ENCODE measurements at places on chromosomes 7 and 10. TPM values are rescaled to one million over a fixed set of nuclear protein-coding genes. Genes with fewer than 3 reads are reported as not detected.
A peak's percentile ranks its signal among the peaks of the same experiment; 100 is the strongest.

GRCh38 chr10:122471531-122472177, 10.3 kb downstream of the HTRA1 start:
- ATAC-seq: no peak

DNA sequence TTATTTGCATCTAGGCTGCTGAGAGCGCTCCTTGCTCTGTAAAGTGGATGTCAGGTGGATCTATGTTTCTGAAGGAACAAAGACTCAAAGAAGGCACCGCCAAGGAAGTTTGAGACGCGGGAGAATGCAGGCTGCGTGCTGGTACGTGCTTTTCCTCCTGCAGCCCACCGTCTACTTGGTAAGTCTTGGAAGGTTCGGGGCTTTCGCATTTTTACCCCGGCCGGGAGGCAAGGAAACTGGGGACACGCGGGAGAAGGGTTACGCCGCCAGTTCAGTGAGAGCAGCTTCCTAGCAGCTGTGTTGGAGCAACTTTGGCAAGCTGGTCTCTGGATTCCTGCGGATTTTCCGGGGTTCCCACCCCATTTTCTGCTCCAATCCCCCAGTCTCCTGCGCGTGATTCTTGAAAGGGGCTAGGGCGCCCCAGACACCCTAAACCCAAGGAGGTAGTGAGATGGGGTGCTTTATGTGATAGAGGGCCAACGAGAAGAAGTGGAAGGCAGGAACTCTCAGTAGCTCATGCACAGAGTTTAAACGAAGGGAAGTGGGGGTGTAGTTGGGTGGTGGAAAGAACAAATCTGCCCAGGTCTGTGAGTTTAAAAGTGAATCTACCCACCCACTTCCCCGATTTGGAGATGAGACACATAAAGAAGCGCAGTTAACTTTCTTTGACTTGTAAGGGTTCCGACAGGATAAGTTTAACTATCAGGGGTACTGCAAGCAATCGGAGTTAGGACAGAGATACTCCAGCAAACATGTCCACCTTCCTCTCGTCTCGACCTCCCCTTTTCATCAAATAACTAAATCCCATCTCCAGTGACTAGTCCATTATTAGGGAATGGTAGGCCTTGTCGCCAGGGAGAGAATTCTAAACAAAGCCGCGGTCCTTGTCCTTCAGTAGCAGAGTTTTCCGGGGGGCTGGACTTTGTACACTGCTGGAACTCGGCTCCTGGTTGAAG, 2.5 kb downstream of the NXPH1 start:
- ATAC-seq: no peak

The NAT16 gene
- total RNA-seq: 1.1 TPM

The DPP6 gene
- 1.2 TPM for total RNA-seq

DNA sequence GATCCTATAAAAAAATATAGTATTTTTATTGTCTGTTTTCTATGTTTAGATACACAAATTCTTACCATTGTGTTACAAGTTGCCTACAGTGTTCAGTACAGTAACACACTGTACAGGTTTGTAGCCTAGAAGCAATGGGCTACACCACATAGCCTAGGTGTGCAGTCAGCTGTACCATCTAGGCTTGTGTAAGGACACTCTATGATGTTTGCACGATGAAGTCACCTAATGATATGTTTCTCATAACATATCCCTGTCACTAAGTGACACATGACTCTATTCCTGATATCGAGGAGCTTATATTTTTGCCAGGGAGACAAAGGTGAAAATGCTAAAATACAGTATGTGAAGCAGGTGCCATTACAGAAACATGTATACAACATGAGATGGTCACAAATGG, 18.6 kb downstream of the ZNF25 start:
- ATAC-seq: no peak

DNA sequence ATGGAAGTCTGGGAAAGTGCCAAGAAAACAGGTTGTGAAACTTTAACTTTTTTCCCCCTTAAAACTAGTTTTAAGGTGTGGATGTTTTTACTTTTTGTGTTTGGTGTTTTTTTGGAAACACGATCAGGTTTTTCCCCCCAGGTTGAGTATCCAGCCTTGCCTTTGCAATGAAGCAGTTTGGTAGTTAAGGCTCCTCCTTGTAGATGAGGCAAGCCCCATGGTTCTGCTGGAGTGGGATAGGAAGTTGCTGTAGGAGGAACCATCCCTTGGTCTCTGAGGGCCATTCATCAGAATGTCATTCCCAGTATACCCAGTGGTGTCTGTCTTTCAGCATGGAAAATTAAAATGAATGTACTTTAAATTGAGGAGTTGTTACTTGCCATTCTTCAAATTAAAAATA, 2.7 kb downstream of the CUL1 start:
- no peak for ATAC-seq

DNA sequence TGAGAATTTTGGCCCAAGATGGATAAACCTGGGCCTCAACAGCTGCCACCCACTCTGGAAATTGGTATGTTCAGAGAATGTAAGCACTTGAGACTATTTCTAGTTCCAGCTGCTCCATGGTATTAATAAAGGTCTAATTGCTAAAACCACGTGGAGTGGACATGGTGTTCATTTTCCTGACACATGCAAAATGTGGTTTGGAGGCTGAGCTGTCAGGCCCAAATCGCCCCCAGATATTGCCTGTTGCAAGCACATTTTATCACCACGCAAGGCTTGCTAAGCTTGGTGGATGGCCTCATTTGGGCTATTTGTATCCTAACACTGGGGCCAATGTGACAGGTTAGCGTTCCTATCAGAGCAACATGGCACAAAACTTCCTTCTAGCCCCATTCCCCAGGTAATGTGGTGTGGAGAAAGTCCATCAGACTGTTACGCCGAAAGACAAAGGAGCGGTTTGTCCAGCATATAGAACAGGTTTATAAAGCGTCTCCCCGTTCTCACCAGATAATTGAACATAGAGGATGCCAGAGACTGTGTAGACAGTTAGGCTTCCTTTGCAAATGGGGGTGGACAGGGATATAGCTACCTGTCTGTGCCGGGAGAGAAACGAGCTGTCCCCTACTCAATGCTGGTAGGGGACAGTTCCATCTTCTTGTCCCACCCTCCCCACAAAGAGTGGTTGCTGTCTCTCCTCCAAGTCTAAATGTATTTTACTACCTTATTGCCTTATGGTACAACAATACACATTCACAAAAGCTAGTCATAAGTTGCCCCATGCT, 78.0 kb upstream of the ANKRD1 start:
- ATAC-seq: no peak

- ATAC-seq: no peak
Observed at GRCh38 chr7:70042533-70042932, 444.3 kb downstream of the AUTS2 start.

- ATAC-seq: no peak
Observed at GRCh38 chr10:52895059-52895458, 122.5 kb upstream of the MBL2 start.

GRCh38 chr7:135320268-135320667, 86.6 kb downstream of the STRA8 start:
- peak; percentile 59 for ATAC-seq

DNA sequence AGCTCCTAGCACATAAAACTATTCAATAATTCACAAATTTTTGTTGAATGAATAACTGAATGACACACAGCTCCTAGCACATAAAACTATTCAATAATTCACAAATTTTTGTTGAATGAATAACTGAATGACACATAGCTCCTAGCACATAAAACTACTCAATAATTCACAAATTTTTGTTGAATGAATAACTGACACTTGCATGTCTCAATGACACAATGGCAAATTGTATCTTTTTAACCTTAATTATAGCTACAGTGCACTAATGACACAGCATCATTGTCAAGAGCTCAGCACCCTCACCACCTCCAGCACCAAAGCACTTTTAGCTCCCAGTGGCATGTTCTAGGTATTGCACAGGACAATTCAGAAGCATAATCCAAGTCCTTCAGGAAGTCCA, 131.6 kb downstream of the PDE1C start:
- ATAC-seq: no peak

GRCh38 chr10:10872035-10872673, 145.5 kb upstream of the CELF2 start:
- peak; percentile 75 for ATAC-seq

The GPER1 gene
- total RNA-seq: 0.43 TPM

The RAB19 gene
- not detected for total RNA-seq

The CLCN1 gene
- not detected for total RNA-seq

The GRID2IP gene
- total RNA-seq: 0.38 TPM

DNA sequence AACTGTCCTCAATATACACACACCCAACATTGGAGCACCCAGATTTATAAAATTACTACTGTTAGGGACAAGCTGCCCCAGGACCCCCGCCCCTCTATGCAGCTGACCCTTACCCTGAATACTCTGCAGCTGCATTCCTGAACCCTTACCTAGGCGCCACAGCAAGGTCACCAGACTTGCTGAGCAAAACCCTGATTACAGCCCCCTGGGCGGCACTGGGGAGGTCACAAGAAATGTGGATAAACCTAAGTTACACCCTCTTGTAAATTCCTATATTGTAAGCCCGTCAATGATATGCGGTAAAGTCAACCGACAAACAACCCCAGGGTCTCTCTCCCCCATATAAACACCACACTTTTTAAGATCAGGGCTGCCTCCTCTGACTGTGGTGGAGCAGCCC, 25.1 kb downstream of the SNX13 start:
- ATAC-seq: no peak

DNA sequence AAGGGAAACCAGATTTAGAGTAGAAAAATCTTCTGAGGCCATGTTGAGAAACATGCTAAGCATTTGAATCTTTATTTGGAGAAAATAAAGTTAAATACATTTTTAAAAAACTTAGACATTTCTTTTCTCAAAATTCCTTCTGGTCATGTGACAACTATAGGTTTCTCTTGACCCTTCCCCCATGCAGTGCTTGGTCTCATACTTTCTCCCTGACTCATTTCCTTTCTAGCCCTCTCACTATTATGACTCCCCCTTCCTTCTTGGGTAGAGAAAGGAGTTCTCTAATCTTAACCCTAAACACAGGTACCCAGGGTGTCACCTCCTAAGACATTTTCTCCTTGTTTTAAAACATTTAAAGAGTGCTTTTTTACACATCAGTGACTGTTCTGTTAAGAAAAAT, 179.5 kb upstream of the TMEM106B start:
- no peak for ATAC-seq

GRCh38 chr7:43925984-43926797, at the start of gene UBE2D4:
Gene UBE2D4 (plus strand): TSS chr7:43926436. CDS start chr7:43926533, 97 bp downstream.
- ATAC-seq: peak; percentile 93

The GPR146 gene
- total RNA-seq: 4.6 TPM

DNA sequence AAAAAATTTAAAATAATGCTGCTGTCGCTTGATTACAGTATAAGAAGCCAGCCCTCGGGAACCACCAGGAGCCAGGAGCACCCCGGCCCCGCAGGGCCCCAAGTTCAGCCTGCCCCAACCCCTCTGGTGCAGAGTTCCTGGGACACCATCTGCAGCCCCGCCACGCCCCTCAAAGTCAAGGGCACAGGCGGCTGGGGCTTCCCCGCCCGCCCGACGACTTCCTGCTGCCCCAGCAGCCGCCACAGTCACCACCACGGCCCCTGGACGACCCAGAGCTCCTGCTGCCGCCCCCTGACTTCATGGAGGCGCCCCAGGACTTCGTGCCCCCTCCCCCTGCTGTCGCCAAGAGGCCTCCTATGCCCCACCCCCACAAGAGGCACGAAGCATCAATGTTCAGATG, 103.6 kb upstream of the PDSS1 start:
- ATAC-seq: no peak

DNA sequence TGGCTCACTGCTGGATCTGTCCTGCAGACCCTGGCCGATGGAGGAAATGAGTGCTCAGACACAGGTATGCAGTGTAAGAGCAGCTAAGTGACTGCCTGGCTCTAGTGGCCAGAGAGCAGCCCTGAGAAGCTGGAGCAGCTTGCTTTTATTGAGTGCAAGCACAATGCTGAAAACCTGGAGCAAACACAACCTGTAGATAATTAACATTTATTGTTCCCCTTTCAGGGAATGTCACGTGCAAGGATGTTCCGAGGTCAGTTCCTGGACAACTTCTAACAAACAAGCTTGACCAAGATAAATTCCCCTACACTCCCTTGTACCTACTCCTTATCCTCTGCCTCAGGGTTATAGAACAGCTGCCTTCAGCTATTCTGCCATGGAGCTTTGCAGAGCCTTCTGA, 31.3 kb downstream of the DDC start:
- ATAC-seq: no peak

DNA sequence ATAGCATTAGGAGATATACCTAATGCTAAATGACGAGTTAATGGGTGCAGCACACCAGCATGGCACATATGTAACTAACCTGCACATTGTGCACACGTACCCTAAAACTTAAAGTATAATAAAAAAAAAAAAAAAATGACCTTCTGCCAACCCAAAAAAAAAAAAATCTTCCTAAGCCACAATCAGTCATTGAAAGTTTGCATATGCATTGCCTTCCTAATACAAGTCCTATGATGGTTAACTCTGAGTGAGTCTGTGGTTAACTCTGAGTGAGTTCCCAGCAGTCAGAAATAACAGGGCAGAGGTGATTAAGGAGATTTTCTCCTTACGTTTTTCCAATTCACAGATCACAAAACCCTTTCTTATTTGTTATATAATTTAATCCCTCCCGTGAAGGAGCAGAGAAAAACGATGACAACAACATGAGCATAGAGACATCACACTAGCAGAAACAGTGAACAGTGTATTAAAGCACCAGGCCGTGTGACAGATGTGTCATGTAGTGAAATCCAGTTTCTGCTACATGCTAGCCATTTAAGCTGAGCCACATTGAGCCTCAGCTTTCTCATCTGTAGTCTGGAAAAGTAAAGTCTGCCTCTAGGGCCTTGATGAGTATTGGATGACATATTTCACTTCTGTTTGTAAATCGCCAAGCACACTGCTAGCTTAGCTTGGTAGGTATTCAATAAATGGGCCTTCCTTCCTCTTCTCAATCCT, 7.4 kb upstream of the RNF148 start:
- ATAC-seq: no peak

GRCh38 chr7:47333959-47334358, 248.0 kb downstream of the TNS3 start:
- no peak for ATAC-seq

DNA sequence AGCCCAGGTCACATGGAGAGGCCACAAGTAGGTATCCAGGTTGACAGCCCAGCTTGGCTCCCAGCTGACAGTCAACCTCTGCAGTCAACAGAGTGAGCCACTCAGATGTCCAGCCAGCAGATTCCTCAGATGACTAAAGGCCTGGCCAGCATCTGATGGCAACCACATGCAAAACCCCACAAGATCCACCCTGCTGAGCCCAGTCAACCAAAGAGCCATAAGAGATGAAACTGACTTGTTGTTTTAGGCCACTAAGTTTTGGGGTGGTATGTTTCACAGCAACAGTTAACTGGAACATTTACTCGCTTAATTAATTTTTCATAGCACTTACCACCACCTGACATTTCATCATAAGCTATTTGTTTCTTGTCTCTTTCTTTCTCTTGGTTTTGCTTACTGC, 107.3 kb upstream of the KDM7A start:
- no peak for ATAC-seq

The TRIM73 gene
- total RNA-seq: 1.3 TPM

GRCh38 chr7:150367677-150368095, 936 bp upstream of the REPIN1 start:
- ATAC-seq: no peak

The NME8 gene
- total RNA-seq: 0.30 TPM

The CAV2 gene
- total RNA-seq: 37.3 TPM

GRCh38 chr7:1815051-1815481, 145.0 kb downstream of the ELFN1 start:
- no peak for ATAC-seq

The CALML5 gene
- 3.6 TPM for total RNA-seq
